Jurkat, Clone E6-1 (cell line): ENCODE measurements at places on chromosomes 5 and 9.
A peak's percentile ranks its signal among the peaks of the same experiment; 100 is the strongest.

DNA sequence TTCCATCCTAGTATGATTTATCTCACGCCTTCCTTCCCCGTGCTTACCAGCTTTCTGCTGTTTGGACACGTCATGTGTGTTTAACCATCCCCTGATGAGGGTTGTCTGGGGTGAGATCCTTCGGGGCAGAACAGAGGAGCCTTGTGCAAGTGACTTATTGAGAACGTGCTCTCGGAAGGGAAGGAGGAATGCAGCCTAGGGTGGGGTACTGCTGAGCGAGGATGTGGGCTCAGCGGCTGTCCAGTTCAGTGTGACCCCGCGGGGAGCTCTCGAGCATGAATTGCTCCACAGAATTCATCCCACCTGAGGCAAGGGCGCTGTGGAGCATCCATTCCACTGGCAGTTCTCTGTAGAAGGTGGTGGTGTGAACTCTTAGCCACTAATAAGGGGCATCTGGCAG, 4.0 kb downstream of the MYOZ3 start:
- no peak for DNase-seq

DNA sequence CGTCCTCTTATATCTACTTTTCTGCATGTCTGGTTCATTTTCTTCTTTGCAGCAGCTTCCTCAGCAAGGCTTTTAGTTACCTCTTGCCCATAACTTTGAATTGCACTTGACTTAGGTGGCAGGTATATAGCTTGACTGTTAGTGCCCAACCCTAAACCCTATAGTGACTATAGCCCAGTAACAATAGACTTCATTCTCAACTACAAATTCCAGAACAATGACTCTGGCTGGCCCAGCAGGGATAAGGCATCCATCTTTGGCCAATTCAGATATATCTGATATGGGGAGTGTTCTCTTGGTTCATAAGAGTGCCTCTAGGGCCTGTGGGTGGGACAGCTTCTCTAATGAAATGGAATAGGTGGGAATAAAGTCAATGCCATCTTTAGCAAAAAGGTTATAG, 246.2 kb downstream of the DMRT2 start:
- DNase-seq: no peak

- DNase-seq: no peak
These were observed 201.0 kb downstream of the WDR70 start for GRCh38 chr5:37580106-37580505.

GRCh38 chr5:33148076-33148513, 292.7 kb upstream of the TARS1 start:
- no peak for DNase-seq

- DNase-seq: no peak
These were observed 45.9 kb downstream of the AMBP start for GRCh38 chr9:114031948-114032840.

- DNase-seq: no peak
These were observed 78.7 kb upstream of the MAN2A1 start for GRCh38 chr5:109611061-109611460.

DNA sequence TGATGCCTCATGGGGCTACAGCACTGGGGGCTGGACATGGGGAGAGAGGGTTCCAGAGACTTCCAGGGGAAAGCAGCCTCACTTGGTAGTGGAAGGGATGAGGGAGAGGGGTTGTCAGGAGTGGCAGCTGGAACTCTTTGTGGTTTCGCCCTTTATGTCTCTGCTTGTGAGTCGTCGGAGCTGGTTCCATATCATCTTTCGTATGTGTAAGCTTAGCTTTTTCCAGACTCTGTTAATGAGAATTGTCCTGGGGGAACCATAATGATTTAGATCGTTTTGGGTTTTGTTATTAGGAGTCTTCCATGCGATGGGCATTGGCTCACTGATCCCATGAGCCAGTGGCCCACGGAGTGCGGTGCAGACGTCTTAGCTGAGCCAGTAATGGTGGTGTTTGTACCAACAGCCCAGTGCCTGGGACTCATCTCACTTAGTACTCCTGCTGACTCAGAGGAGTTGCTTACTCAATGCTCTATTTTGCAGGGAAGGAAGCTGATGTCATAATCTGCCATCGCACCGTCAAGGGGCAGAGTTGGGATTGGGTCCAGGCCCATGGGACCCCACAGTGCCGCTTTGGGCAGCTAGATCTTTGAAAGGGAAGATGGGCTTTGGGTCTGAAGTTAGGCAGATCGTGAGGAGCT, 48.5 kb downstream of the NEK6 start:
- DNase-seq: no peak

GRCh38 chr5:149605998-149606724, 24.9 kb downstream of the ARHGEF37 start:
- DNase-seq: no peak

- DNase-seq: no peak
These were observed 967 bp downstream of the ANKRD31 start for GRCh38 chr5:75235711-75236110.

GRCh38 chr5:13975246-13975645, 30.8 kb upstream of the DNAH5 start:
- DNase-seq: no peak

GRCh38 chr5:10527281-10527950, 36.5 kb upstream of the ANKRD33B start:
- no peak for DNase-seq

GRCh38 chr5:96893342-96893741, 17.0 kb downstream of the ERAP2 start:
- DNase-seq: no peak

DNA sequence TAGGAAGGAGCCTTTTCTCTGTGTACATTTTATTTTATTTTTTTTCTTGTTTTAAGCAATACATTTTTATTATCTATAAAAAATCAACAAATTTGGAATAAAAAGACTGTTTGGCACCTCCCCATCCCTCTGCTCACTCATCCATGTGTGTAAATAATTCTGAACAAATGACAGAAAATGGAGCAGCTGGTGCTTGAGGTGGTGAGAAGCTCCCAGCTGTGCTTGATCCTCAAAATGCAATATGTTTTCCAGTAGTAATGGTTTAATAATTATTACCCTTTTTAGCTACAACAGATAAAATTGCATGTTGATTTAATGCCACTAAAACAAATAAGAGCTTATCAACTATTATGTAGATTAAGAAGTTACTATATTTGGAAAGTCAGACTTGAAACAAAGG, 132.5 kb downstream of the CDH18 start:
- DNase-seq: no peak

GRCh38 chr5:170434966-170435605, 45.9 kb upstream of the KCNMB1 start:
- peak; percentile 35 for DNase-seq

DNA sequence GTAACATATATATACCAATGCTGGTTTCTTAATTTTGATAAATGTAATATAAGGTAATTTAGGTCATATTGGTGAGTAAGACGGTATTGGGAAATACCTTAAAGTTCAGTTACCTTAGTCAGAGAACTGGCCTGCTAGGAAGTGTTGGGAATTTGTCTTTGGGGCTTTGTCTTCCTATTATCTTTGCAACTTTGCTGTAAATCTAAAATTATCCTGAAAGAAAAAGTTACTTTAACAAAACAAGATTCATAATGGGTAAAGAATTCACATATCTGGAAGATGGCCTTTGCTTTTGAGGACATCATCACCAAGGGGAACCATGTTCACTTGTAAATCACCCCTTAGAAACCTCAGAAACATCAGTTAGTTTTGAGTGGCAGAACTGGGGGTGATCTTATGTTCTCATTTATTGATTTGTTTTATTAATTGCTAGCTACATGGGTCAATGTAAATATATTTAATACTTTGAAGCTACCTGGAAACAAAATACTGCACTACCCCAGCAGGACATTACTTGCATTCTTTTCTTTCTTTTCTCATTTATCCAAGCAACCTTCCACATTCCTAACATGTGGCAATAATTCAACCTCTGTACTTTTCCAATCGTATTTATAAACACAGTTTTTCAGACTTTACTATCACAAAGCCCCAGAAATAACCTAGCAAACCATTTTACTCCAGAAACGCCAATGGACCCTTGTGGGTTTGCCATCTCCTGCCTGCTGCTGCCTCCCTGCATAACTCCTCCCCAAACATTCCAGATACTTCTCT, 41.4 kb downstream of the GLIS3 start:
- DNase-seq: no peak

GRCh38 chr5:6705088-6705487, 8.1 kb upstream of the TENT4A start:
- DNase-seq: no peak

DNA sequence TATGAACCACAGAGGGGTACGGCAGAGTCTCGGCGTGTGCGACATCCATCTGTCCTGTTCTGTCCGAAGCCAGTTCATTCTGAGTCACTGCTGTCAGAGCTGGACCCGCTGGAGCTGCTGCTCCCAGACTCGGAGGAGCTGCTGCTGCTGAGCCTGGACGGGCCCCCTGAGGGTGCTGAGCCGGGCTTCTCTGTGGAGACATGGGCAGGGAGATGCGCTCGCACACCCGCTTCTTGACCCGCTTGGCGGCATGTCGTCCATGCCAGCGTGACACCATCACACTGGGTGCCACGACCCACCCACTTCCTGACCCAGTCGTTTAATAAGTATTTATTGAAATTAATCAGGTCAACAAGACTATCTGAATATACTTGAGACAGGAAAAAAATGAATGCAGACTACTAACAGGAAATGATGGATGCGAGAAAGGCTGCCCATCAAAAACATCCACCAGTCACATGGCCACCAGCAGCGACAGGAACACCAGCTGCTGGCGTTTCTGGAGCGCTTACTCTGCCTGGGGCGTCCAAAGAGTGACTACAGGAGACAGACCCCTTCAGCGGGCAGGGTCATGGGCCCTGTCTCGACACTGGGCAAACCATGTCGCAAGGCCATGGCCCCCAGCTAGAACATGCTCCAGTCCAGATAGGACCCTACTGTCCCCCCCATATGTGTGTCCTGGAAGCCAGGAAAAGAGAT, 8.4 kb downstream of the BRD3OS start:
- no peak for DNase-seq

DNA sequence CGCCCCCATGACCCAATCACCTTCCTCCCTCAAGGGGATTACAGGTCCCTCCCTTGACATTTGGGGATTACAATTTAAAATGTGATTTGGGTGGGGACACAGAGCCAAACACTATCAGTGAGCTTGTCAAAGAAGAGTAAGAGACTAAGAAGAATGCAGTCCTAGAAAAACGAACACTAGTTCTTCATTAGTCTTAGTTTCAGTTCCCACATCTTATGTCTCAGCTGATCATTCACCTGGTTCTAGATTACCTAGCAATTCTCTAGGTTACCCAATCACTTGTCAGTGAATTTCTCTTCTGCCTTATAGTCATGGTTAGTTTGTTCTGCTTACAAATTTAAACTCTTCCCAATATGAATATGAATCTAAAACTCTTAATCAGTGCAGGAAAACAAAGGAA, 251.5 kb downstream of the COX7C start:
- DNase-seq: no peak

GRCh38 chr9:131627326-131627647, 82.0 kb downstream of the PRRT1B start:
- no peak for DNase-seq

DNA sequence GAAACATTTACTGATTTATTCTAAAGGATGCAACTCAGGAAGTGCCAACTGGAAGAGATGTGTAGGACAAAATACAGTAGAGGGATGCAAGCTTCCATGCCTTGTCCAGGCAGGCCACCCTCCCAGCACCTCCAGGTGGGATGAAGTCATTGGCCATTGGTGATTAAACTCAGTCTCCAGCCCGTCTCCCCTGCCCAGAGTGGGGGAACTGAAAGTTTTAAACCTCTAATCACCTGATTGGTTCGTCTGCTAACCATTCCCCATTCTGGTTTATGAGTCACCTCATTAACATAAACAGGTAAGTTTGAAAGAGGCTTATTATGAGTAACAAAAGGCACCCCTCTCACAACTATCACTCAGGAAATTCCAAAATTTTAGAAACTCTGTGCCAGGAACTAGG, 8.1 kb downstream of the TNFAIP8 start:
- no peak for DNase-seq

DNA sequence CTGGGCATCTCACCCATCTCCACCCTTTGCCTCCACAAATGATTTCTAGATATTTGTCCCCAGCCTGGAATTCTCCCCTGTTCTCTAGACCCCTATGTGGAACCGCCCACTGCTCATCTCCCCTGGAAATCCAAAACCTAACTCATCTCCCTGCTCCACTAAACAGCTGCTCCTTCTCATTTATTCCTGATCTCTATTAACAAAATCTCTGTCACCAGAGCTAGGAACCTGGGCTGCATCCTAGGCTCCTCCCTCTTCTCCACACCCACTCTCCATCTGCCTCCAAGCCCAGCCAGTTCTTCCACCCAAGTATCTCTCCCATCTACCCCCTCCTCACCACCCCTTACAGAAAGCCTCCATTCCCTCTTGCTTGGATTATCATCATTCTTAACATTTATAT, 24.0 kb upstream of the SYNPO start:
- DNase-seq: no peak

DNA sequence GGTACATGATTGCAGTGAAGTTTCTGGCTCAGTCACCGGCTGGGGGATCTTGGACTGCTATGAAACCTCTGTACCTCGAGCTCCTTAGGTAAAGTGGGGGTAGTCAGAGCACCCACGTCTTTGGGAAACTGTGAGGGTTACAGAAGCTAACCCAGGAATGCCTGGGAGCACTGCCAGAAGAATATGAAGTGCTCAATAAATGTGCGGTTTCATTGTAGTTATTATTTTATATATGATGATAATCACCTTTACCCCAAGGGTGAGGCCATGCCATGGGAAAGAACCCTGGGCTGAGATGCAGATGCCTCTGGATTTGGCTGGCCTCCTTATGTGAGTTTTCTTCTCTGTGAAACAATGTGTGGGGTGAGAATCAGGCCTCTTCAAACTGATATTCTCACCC, 3.7 kb downstream of the NPR3 start:
- DNase-seq: no peak

DNA sequence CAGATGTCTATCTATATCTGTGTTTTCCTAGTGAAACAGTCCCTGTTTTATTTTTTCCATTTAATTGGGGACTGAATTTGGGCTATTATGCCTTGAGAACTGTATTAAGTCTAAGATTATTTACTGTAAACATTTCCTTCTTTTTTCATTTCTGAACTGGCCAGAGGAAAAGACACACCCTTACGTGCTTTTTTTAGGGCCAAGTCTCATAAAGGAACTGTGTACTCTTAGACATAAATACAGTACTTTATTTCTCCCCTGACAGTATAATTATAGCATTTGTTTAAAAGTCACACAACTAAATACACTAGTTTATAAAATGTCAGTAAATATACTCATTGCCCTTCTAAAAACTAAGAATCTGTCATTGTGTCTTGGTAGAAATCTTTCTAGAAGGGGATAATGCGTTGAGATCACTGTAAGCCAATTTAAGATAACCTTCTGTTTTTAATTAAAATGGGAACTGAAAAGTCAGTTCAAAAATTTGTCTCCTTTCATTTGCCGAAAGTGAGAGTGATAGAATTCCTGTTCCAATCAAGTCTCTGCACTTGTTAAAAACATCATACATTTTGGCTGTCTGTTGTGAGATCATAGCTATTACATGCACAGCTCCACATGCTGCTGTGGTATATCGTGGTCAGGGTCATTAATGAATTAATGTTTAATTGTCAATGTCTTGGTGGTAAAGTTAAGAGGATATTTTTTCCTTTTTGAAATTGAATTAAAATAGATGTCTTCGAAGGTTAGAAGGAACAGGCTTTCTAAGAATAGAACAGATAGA, 132.1 kb downstream of the FOCAD start:
- DNase-seq: no peak
